ENCODE measurements at places on chromosomes 11 and 22.

DNA sequence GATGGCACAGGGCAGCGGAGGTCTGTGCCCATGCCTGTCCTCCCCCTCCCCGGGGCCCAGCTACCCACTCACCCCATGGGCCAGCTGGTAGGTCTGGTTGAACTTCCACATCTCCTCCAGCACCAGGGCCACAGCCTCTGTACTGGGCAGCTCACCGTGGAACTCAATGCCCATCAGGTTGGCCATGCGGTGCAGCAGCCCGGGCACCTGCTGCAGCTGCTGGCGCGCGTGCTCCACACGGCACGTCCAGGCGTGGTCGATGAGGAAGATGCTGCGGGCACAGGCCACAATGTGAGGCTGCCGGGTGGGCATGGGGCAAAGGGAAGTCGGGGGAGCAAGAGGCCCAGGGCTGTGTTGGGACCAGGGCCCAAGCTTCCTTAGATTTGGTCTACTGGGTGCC is 6.3 kb downstream of the TTLL12 start:
- no peak for DNase-seq

DNA sequence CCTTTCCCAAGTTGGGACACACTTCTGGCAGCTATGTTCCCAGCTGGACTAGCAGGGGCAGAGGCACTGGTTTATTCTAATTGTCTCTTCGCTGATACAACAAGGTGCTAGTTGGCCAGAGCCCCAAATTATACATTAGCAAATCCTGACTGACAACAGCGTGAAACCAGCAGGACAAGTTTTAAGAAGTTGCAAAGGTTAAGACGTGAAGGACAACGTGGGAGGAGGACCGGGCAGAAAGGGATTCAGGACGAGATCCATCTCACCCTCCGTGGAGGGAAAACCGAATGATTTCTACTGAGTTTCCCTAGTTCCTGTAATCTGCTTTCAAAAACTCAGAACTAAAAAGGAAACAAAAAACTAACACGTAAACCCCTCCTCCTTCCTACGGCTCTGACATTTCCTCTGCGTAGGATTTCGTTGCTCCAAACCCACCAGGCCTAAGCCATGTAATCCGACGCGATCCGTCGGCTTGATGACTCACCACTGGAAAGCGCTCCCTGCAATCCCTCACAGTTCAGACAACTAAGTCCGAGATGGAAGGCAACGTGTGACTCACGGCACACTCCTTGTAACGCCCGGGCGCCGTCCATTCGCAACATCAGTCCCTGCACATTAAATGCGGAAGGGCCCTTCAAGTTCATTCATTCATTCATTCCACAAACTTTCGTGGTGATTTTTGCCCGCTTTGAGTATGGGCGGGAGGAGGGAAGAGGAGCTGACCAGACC is 703 bp downstream of the POGLUT3 start:
- DNase-seq, result peak; percentile 99

GRCh38 chr11:33736148-33736812 is at the start of gene CD59:
Gene CD59, minus strand, starts transcription at chr11:33736423. Its CDS starts 13,978 bp downstream, at chr11:33722445.
- peak; percentile 89 for DNase-seq

GRCh38 chr11:86509588-86509974 is 134.9 kb downstream of the CCDC81 start:
- DNase-seq, result no peak

DNA sequence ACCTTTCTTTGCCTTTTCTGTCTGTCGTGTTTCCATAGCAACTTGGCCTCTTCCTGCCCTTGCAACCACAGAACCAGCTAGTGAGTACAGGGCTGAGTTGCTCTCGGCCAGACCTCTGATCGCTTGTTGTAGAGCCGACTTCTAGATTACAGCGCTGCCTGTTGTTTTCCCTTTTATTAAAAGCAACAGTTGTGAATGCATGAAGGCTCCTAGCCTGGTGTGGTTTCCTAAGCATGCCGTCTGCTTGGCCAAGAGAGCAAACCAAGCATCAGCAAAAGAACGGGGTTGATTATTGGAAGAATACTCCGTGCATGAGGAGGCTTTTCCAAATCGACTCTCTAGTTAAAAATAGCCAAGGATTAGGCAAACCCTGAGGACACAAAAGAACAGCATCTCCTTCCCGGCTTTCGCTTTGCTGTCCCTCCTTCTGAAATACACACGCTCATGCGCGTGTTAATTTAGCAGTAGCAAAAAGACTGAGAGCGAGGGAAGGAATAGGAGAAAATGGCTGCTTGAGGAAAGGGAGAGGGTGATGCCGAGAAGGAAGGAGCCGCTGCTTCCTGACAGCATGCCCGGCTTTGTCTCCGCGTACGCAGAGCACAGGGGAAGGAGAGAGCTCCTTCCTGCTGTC is 71.5 kb upstream of the TTC12 start:
- DNase-seq, result peak; percentile 70

DNA sequence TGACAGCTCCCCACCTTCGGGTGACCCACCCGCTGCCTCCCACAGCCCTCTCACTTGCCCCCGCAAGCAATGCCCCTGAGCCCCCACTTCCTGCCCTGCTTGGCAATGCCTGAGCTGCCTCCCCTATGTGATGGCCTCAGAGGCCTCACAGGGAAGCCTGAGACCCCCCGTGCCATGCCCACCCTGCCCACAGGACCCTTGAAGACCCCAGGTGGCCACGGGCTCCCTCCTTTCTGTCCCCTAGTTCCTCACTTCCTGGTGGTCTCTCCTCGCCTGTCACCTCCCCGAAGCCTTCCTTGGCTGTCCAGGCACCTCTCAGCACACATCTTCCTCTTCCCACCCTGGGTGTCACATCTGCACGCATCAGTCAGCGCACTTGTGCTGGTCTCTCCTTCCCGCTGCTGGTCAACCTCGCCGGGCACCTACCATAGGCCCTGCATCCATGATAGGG is 90.5 kb downstream of the BRD1 start:
- DNase-seq, result no peak

- DNase-seq, result no peak
These were observed 16.5 kb downstream of the MIF start for GRCh38 chr22:23910496-23911190.

GRCh38 chr11:108680271-108680670 is 15.4 kb downstream of the DDX10 start:
- no peak for DNase-seq

- peak; percentile 31 for DNase-seq
These were observed 3.4 kb downstream of the PHF21A start for GRCh38 chr11:46117842-46118241.

- no peak for DNase-seq
These were observed 146.0 kb upstream of the TBCEL start for GRCh38 chr11:120877746-120878365.

GRCh38 chr11:47867823-47868222 is 19.7 kb upstream of the NUP160 start:
- DNase-seq, result no peak

DNA sequence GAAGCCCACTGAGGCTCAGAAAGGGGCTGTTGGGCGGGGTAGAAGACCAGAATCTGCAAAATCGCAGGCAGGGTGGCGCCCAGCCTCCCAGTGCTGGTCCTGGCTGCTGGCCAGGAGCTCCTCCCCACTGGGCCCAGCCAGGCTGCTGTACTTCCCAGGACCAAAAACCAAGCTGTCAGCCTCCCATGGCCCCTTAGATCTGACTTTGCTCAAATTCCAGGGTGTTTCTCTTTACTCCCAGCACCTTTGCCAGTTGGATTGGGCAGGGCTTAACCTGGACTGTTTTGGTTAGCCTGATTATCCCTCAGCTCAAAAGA is 44.2 kb upstream of the WEE1 start:
- DNase-seq, result peak; percentile 37

DNA sequence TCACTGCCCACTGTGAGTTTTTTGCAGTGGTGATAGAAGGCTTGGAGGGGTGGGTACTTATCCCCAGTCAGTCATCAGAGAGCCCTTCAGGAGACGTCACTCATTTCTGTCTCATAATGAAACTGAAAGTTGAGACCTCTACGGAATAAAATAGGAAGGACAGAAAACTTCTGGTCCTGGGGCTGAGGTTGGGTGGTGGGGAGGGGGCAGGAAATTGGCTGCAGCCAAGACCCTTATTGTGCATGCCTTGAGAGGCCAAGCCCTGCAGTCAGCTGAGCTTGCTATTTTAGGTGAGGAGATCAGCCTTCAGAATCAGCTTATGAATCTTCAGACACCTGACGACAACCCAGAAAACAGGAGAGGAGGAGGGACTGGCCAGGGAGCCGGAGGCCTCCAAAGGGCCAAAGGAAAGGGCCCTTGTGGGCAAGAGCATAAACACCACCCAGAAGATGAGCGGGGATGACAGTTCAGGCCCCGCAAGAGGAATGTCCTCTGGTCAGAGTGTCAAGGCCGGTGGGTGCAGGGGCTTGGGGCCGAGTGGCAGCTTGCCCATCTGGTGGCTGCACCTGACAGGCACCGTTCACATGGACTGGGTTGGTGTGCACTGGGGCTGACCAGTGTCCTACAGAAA is 17.9 kb upstream of the ADA2 start:
- no peak for DNase-seq

- peak; percentile 94 for DNase-seq
These were observed 18.2 kb downstream of the ADM start for GRCh38 chr11:10322830-10323792.

DNA sequence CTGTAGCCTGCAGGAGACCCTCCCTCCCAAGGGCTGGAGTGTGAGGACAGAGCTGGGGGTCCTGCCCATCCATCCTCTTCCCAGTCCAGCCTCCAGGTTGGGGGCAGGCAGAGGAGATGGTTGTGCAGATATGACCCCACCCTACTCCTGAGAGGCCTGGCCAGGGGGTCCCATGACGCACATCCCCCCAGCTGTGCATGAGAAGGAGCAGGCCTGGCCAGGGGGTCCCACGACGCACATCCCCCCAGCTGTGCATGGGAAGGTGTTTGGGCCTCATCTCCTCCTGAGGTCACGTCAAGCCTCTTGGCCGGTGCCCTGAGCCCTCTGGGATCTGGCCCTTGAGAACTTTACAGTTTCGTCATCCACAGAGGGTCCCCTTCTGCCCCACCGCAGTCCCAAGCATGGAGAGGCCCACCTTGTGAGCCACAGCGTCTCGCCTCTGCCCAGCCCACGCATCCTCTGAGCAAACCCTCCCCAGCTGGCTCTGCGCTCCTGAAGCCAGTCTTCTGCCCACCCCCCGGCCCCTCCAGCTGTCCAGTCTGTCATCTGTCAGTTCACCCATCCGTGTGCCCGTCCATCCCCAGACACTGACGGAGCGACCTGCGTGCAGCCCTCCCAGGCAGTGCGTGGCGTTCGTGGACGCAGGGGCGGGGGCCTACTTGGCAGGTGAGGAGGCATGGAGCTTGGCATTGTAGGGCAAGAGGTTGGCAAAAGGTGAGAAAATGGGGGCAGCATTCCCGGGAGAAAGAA is 2.3 kb downstream of the ANO9 start:
- no peak for DNase-seq

- DNase-seq, result no peak
These were observed 13.5 kb upstream of the CCDC90B start for GRCh38 chr11:83299681-83300080.

GRCh38 chr11:67022961-67023956 is at the start of gene SYT12:
Gene SYT12, plus strand, starts transcription at chr11:67023134. Its CDS starts 7,011 bp downstream, at chr11:67030145.
- DNase-seq, result peak; percentile 45

Data from fibroblast of lung (primary cell).